ENCODE measurements at places on chromosomes 7 and 10.

DNA sequence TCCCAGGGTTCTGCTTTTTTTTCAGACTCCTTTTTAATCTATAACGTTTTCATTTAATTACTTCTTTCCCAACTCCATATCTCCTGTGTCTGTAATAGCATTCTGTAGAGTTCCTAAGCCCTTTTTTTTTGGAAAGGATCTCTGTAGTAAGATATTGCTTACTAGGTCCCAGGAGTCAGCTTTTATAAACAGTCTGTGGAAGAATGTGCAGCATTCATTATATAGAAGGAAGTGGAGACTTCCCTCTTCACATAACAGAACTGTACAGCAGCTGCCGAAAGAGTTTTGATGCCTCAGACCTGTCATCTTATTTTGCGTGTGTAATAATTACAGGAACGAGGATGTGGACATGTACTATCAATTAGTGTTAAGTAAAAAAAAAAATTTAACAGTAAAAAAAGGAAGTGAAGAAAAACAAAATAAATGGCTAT, 7.4 kb upstream of the STEAP4 start:
- peak; percentile 11 for DNase-seq

DNA sequence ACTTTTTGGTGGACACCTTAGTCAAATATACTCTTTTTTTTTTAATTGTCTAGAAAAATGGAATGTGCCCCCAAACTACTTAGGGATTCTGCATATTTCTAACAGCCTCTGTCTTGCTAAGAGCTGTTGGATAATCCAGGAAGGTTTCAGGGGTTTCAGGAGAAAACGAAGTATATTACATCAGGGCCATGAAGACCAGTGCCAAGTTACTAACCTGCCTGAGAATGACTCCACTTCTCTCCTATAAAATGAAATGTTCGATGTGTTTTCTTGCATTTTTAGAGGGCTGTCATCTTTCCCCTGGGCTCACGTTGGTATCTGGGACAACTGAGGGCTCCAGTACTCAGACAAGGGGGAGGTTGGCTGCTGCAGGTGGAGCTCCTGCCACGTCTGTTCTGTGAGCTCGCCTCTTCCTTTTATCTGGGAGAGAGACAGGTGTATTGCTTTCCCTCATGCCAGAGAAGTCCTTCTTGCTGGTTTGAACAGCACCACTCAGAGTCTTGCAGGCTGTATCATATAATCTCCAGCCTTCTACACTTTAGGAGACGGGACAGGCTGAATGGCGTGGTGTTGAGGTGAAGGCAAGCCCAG, 71.3 kb downstream of the CAMK1D start:
- no peak for DNase-seq

- DNase-seq: no peak
Measured at GRCh38 chr7:144957998-144958397, 122.1 kb upstream of the TPK1 start.

- DNase-seq: no peak
Measured at GRCh38 chr7:151134743-151135524, 32.6 kb downstream of the GBX1 start.

DNA sequence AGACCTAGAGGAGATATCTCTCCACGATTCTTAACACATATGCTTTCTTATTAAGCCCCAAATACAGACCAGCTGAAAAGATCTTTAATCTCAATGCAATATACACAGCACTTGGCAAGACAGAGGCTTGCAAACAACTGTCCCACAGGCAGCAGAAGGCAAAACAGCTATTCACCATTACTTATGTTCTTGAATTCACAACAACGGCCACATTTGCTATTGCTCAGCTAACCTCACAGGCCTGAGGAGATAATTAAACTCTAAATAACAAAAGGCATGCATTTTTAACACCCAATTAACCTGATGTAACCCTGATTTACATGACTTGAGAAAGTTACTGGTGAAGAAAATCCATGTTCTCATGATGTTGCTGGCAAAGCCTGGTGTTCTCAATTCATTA, 216.4 kb downstream of the CRPPA start:
- no peak for DNase-seq

DNA sequence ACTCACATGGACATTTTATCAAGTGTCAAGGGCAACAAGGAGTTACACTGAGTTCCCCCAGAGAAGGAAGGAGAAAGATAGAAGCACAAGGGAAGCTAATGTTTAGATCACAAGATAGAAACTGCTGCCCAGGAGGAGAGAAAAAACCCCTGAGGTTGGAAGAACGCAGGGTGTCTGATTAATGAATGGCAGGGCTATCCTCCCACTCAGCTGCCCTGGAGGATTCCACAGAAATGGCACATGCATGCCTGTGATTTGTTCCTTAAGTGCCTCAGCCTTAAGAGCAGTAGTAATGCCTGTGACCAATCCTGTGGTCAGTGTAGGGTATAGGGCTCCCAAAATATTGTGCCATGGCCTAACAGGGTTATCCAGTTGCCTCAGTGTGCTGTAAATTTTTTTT, 20.2 kb downstream of the DNAJB9 start:
- no peak for DNase-seq

DNA sequence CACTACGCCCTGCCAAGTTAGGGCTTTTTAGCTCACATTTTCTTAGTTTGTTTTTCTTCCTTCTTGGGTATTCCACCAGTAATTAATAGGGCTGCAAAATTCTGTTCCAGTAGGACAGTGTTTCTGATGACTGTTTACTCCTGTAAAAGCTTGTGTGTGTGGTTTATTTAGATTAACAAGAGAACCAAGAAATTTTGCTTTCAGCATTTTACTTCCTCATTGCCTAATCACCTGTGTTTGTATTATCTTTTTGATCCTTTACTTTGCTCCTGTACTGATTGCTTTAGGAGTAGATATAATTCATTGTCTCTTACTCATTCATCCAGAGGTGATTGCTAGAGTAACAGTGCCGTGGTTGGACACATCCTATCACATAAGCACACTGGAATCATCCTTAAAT, 27.7 kb downstream of the TDRD1 start:
- no peak for DNase-seq

- DNase-seq: no peak
Measured at GRCh38 chr10:129959544-129960480, 4.3 kb downstream of the EBF3 start.

DNA sequence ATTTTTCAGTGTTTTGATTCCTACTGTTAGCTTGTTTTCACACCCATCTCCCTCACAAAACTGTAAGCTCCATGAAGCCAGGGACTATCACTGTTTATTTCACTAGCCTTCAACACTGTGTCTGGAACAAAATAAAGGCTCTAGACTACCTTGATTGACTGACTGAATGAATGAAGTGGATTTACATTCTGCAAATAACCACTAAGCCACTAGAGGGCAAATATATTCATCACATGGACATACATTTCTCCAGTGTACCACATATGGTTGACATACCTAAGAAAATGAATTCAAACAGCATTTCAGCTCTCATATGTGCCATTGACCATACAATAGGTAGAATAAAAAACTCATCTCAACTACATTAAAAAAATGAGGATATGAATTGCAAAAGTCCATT, 185.9 kb downstream of the RAB11FIP2 start:
- DNase-seq: peak; percentile 43

- no peak for DNase-seq
Measured at GRCh38 chr10:62580396-62580795, 206.2 kb downstream of the ZNF365 start.

- DNase-seq: no peak
Measured at GRCh38 chr7:49322476-49322875, 398.1 kb downstream of the CDC14C start.

DNA sequence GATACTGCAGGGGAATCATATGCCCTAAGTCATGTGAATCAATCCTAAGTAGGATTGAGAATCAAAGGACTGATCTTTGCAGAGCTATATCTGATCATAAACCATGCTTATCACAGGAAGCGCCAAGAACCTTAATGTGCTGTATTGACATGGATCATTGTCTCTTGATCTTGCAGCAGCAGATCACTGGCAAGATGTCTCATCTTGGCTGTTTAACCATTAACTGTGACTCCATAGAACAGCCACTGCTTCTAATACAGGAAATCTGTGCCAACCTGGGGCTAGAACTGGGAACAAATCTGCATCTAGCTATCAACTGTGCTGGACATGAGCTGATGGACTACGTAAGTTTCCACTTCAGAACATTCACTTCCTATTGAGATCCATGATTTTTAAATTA, 21.6 kb downstream of the ENO4 start:
- no peak for DNase-seq

GRCh38 chr10:104907521-104907920, 266.4 kb downstream of the SORCS3 start:
- DNase-seq: no peak

- DNase-seq: no peak
Measured at GRCh38 chr10:58518775-58519174, 6.1 kb downstream of the BICC1 start.

DNA sequence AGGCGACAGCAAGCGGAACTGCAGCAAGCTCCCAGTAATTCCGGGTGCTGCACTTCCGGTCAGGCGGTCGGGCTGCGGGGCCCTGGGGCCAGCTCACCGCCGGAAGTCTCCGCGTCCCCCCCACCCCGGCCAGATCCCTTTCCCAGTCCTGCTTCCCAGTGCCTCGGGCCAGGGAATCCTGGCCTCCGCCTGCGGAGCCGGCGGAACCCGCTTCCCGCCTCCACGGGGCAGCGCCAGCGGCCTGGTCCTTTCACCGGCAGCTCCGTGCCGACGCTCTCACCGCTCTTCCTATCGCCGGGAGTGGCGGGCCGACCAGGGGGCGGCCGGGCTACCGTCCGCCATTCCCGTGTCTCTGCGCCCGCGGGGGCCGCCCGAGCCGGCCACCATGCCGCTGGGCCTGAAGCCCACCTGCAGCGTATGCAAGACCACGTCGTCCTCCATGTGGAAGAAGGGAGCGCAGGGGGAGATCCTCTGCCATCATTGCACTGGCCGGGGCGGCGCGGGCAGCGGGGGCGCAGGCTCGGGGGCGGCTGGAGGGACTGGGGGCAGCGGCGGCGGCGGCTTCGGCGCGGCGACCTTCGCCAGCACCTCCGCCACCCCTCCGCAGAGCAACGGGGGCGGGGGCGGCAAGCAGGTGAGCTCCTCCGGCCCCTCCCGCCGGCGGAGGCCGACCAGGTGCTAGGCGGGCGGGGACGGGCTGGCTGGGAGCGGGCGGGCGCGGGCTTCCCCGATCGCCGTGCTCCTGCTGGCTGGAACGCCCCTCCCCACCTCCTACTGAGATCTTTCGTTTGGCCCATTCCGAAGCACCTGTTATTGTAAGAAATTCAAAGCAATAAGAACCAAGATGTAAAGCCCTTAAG, at the start of gene GATAD1:
GATAD1 (plus strand) TSS at position 138 of the 860 bp plus-strand sequence; CDS start at position 386, 248 bp downstream.
- peak; percentile 93 for DNase-seq

GRCh38 chr7:70797109-70797514, 334.8 kb upstream of the GALNT17 start:
- DNase-seq: peak; percentile 9

- no peak for DNase-seq
Measured at GRCh38 chr10:12710157-12710556, 291.4 kb downstream of the CCDC3 start.

DNA sequence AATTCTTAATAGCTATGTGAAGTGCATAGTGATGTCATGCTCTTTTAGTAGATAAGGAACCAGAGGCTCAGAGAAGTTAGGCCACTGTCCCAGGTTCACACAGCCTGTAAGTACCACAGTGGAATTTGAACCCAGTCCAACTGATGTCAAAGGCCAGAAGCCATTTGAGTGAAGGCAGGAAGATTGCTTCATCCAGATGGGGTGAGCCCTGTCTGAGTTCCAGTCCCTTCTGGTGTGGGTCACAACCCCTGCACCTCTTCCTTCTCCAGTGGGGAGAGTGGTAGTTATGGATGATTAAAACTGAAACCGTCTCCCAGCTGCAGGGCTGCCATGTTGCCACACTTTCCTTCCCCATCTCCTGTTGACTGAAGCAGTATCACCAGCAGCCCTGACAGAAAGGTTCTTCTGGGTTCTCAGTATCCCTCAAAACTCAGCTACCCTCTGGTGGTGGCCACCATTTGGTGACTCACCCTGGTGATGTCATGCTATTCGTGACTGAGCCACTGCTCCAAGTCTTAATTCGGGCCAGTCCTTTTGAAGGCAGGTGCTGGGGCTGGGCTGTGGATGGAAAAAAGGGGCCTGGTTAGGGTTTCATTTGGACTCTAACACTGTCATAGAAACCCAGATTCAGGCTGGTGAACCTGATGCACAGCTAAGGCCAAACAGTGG, 1.5 kb upstream of the C10orf95 start:
- no peak for DNase-seq

GRCh38 chr10:65358565-65358964, 1567.3 kb upstream of the LRRTM3 start:
- DNase-seq: peak; percentile 11

DNA sequence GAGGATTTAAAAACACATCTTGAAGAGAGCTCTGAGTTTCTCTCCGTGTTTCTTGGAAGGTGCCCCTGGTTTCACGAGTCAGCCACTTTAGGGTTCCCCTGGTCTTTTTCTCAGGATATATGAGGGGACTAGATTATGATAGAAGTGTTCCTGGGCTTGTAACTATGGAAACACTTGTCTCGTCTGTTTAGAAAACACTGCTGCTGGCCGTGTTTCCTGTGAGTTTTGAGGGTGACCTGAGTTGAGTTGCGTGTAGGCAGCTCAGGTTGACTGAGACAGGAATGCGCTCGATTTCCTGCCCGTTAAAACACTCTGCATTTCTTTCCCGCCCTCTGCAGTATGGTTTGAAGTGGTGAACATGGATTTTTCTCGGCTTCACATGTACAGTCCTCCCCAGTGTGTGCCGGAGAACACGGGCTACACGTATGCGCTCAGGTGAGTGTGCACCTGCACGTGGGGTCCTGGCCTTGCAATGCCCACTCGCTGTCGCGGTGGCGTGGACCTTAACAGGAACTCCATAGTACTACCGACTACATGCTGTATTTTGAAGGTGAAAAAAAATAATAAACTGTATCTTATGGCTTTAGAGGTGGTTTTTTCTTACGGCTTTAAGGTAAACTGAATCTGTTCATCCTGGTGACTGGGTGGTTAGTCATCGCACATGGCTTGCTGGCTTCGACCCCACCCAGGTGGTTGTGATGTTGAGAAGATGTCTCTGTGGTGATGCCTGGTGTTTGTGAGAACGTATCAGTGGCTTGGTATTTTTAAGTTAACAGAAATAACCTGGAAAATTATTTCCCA, at the start of gene SUN1:
SUN1 (plus strand) TSS at position 310 of the 801 bp plus-strand sequence; CDS start at position 359, 49 bp downstream.
- DNase-seq: no peak

DNA sequence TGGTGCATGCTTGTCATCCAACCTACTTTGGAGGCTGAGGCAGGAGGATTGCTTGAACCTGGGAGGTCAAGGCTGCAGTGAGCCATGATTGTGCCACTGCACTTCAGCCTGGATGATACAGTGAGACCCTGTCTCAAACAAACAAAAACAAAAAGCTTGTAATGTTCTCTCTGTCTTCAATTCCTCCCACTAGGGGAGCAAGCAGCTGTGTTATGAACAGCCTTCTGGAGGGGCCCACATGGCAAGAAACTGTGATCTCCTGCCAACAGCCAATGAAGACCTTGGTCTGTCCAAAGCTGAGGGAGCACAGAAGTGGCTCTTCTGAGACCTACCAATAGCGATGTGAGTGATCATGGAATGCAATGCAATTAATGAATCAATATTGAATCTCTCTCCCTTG, 229.2 kb downstream of the SEC23IP start:
- DNase-seq: no peak

DNA sequence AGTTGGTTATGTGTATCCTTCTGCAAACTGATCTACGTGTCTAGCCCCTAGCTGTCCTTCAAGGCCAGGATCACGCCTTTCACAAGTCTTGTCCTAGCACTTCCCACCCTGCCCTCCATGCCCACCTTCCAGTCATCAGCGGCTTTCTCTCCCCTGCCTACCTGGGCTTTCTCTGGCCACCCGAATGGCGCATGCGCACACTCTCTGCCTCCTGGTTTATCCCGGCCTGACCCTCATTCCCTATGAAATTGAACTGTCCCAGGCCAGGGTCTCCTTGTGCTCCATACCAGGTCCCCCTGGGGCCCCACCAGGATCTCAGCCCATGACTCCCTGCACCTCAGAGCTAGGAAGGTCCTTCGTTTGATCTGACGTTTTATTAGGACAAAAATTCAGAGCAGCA, 31.6 kb upstream of the CTBP2 start:
- no peak for DNase-seq
